NCI-H774 (cell line): ENCODE measurements at places on chromosomes 3 and 15.

DNA sequence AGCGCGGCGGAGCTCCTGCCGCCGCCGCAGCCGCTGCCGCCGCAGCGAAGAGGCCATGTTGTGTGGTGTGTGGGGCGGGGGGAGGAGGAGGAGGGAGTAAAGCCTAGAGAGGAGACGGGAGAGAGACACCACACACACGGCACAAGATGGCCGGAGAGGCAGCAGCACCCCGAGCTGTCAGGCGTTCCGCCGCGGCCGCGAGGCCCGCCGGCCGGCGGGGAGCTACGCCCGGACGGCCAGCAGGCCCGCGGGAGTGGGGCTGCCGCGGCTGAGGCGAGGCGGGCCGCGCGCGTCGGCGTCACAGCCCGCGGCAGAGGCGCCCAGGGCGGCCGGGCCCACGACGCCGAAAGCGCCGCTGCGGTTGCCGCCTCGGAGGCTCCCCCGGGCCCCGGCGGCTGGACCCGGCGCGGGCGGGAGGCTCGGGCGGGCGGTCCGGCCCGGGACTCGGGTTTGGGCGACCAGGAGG, 17.4 kb upstream of the CHD2 start:
- DNase-seq: no peak

GRCh38 chr3:32106929-32107362, 526 bp downstream of the GPD1L start:
- no peak for DNase-seq

DNA sequence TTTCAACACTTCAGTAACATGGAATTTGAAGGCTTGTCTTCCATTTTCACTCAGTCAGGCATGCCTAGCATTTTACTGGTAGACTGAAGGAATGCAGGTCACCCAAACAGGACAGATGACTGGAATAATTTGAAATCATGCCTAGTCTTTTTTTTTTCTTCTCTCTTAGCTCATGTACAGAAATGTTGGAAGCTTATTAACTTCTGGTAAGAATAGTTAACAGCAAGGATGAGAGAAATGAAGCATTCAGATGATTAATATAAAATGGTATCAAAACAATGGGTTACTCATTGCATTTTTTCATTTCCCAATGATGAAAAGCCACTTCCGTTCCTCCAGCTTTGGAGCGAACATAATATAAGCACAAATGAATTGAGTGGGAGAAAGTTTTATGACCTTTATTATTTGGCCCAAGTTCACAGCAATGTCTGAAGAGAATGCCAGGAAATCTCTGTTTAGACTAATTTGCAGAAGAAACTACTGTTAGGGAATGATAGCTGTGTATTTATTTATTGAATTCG, 431.6 kb upstream of the RASGRP1 start:
- no peak for DNase-seq

- DNase-seq: no peak
Measured at GRCh38 chr3:139292711-139293664, 50.8 kb upstream of the MRPS22 start.

DNA sequence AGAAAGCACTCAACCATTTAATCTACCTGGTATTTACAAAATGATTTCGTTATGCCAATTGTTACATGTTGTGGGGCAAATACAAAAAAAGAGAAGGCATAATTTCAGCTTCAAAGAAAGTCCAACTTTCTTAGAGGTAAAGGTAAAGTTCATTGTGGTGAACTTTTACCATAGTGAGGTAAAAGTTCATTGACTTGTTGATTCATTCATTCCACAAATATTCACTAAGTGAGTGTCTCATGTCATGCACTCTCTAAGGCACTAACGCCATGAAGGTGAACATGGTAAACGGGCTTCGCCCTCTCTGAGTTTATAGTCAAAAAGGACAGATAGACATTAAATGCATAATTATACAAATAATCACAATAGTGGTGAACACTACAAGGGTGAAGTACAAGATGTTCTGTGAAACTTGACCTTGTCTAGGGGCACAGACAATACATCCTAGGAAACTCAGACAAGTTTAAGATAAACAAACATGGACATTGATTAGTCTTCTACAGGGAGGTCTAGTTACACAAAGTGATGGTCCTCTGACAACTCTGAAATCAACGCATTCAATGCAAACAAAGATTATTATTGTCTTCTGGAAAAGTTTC, 378.6 kb downstream of the MAGI1 start:
- no peak for DNase-seq

DNA sequence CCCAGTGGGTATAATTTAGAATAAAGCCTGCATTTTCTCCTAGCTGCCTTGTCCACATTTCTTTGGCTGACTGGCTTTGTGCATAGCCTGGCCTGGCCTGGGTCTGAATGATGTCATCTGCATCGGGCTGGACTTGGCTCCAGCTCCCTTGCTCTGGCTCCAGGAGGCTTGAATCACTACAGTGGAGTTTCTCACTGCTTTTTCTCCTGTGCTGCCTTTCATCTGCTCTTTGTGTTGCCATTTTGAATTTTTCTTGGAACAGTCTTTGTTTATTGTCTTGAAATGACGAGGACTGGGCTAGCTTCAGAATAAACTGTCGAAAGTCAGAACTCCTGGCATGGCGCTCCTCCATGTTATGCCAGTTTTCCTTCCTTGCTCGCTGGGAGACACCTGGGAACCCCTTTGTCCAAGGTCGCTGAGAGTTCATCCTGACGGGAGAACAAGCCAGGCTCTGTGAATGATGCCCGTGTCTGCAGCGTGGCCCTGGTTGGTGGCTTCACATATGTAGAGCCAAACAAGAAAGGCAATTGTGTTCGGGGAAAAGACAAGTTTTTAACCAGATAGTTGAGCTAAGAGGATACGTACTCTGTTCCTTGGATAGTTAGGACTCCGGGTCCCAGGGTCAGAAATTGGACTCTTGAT, 258.9 kb downstream of the PDZRN3 start:
- DNase-seq: no peak

DNA sequence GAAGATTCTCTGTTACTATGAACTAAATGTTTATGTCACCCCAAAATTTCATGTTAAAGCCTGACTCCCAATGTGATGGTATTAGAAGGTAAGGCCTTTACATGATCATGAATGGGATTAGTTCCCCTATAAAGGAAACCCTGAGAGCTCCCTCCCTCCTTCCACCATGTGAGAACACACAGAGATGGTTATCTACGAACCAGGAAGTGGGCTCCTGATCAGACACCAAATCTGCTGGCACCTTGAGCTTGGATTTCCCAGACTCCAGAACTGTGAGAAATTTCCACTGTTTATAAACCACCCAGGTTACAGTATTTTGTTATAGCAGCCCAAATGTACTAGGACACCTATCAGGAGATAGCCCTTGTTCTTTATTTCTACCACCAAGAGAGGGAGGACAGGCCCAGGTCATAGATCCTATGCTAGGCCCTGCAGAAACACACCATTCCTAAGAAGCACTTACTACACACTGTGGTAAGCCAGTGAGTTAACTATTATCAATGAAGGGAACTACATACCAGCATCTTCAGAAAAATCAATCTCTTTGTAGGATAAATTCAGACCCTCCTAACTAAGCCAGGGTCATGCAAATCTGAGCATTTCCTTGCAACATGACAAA, 59.0 kb downstream of the PRKAR2A start:
- no peak for DNase-seq

- no peak for DNase-seq
Measured at GRCh38 chr3:77686560-77686959, 646.7 kb downstream of the ROBO2 start.

- DNase-seq: no peak
Measured at GRCh38 chr3:13954741-13955483, 75.0 kb upstream of the WNT7A start.

GRCh38 chr15:25705433-25706115, 157.6 kb downstream of the ATP10A start:
- no peak for DNase-seq

GRCh38 chr15:52257734-52258062, 37.9 kb downstream of the MYO5C start:
- no peak for DNase-seq
